ENCODE measurements at places on chromosomes 5 and 9.

GRCh38 chr9:92191801-92192200 lies 76.6 kb upstream of the SPTLC1 start:
- no peak for DNase-seq

DNA sequence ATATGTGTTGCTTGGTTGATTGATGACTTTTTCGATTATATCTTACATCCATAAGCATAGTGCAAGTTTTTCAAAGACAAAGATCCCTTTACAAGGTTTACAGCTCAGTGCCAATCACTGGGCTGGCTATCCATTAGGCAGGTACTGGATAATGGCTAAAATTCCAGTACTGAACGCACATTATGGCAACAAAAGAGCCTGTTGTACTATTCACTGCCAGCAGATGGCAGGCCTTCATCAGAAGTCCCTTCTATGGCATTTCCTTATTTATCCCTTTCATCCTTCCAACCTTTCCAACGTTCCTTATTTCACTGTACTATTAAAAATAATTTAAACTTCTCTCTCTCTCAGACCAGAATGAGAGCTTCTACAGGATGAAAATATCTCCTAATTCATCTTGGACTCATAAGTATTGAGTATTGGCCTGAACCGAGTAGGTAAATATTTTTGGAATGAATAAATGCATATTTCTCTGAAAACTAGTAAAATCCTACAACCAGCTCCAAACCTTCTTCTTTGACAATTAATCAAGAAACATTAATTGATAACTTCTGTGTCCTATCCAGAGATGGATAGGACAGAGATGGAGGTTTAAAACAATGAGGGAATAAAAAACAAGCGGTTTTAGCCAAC lies 6.7 kb upstream of the WNT8A start:
- DNase-seq = peak; percentile 56

DNA sequence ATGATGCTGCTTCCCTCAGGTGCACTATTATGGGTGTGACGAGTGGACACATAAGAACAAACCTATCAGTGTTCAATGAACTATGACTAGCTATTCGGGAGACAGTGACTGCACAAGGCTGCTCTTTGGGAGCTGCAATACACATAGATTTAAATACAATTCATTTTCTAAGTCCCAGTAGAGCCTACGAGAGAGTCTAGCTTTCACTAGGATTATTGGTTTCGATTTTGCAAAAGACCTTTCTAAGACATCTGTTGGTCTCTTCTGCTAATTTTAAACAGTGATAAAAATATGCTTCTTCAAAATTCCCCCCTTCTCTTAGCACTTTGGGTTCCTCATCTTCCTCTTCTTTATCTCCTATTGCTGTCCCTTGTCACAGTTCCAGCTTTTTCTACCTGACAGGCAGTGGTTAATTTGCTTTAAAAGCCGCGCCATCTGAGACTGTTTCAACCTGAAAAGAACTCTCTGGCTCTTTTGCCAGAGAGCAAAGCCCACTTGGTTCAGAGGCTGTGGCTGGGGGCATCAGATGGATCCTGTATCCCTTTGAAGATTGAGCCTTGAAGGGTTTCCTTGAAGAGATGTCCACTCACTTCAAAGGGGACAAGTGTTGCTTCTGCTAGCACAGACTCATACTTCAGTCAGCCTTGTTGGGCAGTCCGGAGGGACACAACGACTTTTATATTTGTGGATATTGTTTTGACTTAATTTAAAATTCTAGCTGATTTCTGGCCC lies 241.5 kb downstream of the MAN2A1 start:
- no peak for DNase-seq

DNA sequence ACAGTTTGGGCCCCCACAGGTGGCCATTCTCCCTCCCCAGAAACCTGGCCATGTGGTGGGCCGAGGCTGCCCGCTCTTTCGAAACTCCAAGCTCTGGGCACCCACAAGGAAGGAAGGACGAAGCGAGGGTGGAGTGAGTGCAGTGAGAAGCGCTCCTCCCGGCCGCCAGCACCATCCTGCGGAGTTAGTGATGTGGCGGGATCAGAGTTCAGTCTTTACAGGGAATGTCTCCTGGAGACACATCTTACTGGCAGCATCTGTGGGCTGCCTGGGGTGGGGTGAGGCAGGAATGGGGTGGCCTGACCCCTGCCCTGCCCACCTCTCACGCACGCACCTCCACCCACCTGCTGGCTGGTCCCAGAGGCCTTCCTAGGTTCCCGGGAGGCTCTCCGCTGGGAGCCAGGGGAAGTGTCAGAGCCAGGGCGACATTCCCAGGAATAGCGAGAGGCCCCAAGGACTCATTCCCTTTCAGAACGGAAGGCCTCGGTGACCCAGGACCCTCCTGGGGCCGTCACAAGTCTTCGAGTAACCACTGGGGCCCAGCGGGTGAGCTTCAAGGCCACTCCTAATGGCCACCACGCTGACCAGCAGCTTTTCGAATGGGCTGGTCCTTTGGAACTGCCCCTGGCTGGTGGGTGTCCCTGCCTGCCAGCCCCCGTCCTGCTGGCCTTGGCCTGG lies 5.5 kb upstream of the RNU6ATAC start:
- DNase-seq = no peak

- DNase-seq = no peak
Observed at GRCh38 chr9:126612813-126613641, 701 bp upstream of the LMX1B start.

DNA sequence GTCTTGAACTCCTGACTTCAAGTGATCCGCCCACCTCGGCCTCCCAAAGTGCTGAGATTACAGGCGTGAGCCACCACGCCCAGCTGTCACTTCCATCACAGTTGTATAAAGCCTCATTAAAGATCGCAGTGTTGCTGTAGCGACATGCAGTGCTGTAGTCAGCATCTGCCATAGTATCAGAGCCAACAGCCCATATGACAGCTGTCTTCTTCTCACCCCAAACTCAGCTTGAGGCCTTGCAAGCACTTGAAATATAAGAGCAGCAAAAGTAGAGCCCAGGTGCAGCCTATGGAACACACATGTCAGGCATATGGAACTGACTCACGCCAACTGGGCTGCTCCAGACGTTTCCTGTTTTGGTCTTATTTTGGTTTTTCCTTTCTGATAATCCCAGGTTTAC lies 167.8 kb downstream of the TRIO start:
- DNase-seq = no peak

- DNase-seq = no peak
Observed at GRCh38 chr9:135547756-135548736, 2.1 kb downstream of the OBP2A start.

DNA sequence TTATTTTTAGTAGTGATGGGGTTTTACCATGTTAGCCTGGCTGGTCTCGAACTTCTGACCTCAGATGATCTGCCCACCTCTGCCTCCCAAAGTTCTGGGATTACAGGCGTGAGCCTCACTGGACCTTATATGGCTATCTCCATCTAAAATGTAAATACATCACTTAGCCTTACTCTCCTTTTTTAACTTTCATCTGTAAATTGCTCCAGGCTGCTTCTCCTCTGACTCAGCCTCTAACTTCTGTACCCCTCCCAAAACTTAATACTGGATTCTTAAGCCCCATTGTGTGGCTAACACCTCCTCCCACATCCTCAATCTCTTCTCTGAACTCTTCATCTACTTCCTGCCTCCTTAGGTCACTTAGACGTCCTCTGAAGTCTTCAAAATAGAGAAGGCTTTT lies 4.0 kb downstream of the SNX30 start:
- no peak for DNase-seq

DNA sequence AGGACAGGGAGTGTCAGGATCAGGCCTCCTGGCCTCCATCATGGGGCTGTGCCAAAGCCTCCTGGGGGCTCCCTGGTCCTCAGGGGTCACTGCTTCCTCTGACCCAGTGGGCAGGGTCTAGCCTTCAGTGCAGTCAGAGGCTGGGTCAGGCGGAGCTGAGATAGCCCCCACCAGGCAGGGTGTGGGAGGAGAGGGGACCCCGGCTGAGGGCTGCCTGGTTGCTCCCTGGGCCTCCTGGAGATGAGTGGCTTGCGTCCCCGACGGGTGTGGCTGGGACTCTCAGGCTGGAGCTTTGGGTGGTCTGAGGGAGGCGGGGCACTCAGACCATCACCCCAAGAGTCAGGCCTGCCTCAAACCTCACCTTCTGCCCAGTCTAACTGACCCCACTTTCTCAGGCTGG lies 21.7 kb downstream of the FAM163B start:
- DNase-seq = no peak

DNA sequence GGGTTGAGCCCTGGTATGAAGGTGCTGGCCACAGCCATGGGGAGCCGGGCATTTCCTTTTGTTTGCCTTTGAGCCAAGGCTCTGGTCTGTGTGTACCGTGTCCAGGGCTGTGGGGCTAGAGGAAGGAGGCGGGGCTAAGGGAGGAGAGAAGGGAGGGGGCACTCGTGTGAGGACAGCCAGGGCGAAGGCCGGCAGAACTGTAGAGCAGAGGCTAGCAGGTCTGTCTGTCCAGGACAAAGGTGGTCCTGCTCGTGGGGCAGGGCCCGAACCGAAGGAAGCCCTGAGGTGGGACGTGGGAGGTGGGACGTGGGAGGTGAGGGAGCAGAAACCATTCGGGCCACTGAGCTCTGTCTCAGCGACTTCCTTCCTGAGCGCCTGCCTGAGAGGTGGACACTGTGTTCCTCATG lies 41.3 kb upstream of the TESK1 start:
- DNase-seq = peak; percentile 56

DNA sequence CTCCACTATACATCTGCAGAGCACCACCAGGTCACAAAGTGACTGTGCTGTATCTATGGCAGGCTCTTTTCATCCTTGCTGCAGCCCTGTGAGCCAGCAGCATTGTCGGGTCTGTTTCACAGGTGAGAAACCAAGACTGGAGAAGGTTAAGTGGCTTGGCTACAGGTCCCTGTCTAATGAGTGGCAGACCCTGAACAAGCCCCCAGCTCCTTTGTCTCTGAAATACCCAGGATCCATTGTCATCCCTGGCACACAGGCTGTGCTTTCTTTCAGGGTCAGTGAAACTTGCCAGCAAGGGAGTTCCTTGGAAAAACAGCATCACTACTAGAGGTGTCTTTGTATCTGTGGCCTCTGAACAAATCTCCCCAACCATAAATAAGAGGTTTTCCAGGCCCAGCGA lies 27.6 kb upstream of the CXCL14 start:
- DNase-seq = no peak

DNA sequence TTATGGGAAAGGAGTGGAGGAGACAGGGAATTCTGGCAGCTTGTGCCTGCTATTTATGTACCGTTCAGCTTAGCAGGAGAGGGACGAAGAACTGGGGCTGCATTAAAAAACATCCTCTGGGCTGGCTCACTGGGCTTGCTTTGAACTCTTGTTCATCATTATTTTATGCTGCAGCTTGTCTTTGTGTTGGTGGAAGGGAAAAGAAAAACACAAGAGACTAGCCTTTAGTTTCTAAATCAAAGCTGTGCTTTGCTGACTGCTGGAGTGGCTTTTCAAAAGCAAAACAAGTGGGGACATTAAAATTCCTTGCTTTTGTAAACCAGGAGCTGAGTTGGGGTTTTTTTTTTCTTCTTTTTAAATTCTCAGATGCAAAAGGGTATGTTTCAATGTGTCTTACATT lies 5.9 kb upstream of the RGMB start:
- DNase-seq = no peak

DNA sequence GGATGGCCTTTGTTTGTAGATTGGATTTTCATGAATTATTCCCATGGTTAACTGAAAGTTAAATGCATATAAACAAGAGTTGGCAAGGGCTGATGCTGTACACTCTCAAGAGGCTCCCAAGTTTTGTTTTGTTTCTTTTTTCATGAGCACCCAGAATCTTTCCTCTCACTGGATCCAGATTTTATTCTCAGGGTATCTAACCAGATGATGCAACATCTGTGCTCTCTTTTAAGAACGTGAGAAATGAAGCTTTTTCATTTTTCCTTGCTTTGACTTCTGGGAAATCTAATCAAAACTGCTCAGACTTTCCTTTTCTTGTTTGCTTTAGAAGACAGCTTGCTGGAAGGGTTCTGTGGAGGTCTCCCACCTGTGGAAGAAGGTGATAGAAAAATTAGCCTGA lies 142.7 kb upstream of the SLC12A2 start:
- DNase-seq = no peak

GRCh38 chr5:98308231-98308630 lies 465.2 kb upstream of the RGMB start:
- no peak for DNase-seq

- no peak for DNase-seq
Observed at GRCh38 chr5:136202469-136203205, 9.7 kb upstream of the SMIM32 start.

DNA sequence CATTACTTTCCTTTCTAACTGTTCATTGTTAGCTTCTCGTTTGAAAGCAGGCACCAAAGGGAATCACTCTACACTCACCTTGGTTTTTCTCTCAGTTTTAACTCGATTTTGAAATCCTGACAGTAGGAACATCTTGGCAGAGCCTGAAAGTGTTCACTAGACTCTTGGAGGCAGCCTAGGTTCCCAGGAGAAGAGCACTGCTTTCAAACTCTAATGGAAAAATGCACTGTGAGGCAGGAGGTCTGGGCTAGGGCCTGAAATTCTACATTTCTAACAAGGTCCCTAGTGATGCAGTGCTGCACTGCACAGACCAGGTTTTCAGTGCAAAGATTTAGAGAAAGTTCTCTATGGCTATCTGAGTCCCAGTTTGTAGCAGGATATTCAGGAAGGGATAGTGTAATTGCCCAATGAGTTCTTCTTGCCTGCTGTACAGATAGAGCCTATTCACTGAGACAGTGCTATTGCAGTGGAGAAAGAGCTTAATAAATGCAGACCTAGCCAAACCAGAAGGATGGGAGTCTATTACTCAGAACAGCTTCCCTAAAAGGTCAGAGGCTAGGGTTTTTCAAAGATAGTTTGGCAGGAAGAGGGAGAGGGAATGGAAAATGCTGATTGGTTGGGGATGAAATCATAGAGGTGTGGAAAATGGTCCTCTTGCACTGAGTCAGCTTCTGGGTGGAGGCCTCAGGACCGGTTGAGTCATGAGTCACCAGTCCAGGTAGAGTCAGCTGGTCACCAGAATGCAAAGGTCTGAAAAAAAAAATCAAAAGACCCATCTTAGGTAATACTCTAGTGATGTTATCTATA lies 153.9 kb downstream of the GPBP1 start:
- no peak for DNase-seq

DNA sequence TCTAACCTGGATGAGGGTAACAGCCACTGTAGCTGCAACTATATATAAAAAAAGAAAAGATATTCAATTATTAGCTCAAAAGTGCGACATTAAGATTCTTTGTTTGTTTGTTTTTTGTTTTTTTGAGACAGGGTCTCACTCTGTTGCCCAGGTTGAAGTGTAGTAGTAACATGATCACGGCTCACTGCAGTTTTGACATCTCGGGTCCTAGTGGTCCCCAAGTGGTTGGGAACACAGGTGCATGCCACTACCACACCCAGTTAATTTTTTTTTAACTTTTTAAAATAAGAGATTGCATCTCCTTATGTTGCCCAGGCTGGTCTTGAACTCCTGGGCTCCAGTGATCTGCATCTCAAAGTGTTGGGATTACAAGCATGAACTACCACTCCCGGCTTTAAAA lies 61.8 kb downstream of the MEF2C start:
- no peak for DNase-seq

- no peak for DNase-seq
Observed at GRCh38 chr5:156497804-156498208, 170.8 kb downstream of the SGCD start.

GRCh38 chr5:100623719-100624118 lies 88.5 kb downstream of the FAM174A start:
- DNase-seq = no peak

GRCh38 chr5:133900534-133901270 lies 67.7 kb downstream of the C5orf15 start:
- no peak for DNase-seq

GRCh38 chr5:107696080-107696479 lies 25.3 kb upstream of the EFNA5 start:
- no peak for DNase-seq
